Breast epithelium (tissue), 4 donors: ENCODE measurements at places on chromosomes 2 and 18. TPM values are rescaled to one million over a fixed set of nuclear protein-coding genes. Genes with fewer than 3 reads are reported as not detected.

The GPR17 gene
- total RNA-seq: not detected

The ERLEC1 gene
- total RNA-seq: 114 TPM

The GORASP2 gene
- 45.2 TPM for total RNA-seq

The POTEC gene
- 4.9 TPM for total RNA-seq

The PCGF1 gene
- 20.3 TPM for total RNA-seq

The BOLL gene
- not detected for total RNA-seq

The UGT1A5 gene
- total RNA-seq: not detected
